Caco-2 (cell line): ENCODE measurements at places on chromosomes 6 and 20. TPM values are rescaled to one million over a fixed set of nuclear protein-coding genes. Genes with fewer than 3 reads are reported as not detected.

- no peak for DNase-seq
These were observed 6.1 kb downstream of the MMP24 start for GRCh38 chr20:35232575-35232974.

- DNase-seq = no peak
These were observed 193.6 kb upstream of the SLC24A3 start for GRCh38 chr20:19018881-19019280.

- DNase-seq = no peak
These were observed 2.1 kb downstream of the PRSS35 start for GRCh38 chr6:83514466-83514865.

The PLEKHG1 gene
- 32.8 and 35.0 TPM in 2 replicates for total RNA-seq

DNA sequence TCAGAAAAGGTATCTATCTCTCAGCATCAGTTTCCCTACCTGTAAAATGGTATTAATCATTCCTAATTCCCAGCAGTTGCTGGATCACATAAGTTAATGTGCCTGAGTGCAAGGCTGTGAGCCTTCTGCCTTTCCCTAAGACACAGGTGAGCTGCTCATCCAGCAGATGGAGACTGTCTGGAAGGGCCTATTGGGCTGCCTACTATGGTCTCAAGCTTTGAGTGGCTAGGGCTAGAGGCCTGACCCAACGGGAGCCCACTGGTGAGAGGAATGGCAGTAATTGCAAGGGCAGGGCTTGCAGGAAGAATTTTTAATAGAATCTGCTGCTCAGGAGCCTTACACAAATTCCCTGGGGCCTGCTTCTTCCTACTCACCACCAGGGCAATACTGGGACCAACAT lies 4.3 kb downstream of the KHDC1 start:
- DNase-seq = no peak

DNA sequence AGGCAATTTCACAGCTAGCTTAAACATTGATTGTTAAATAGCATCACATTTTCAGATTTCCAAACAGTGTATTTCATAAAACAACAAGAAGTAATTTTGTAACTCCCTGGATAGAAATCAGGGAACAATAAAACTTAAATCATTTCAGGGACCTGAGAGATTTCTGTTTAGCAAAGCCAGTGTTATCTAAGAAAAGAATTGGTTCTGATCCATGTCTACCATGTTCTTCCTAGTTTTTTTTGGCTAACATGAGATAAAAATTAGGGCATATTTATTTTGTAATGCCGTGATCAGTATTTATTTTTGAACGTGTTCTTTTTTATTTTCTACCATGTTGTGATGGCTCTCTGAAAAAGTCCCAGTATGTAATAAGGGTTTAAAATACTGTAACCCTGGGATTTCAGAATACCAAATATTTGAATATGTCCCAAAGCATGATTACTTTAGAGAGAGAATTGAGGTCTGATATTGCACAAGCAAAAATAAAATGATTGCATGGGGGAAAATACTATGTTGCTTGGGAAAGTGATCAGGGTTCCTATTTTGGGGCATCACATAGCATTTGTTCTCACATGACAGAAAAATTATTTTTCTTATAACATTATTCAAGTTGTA lies 188.7 kb upstream of the CEP162 start:
- no peak for DNase-seq

DNA sequence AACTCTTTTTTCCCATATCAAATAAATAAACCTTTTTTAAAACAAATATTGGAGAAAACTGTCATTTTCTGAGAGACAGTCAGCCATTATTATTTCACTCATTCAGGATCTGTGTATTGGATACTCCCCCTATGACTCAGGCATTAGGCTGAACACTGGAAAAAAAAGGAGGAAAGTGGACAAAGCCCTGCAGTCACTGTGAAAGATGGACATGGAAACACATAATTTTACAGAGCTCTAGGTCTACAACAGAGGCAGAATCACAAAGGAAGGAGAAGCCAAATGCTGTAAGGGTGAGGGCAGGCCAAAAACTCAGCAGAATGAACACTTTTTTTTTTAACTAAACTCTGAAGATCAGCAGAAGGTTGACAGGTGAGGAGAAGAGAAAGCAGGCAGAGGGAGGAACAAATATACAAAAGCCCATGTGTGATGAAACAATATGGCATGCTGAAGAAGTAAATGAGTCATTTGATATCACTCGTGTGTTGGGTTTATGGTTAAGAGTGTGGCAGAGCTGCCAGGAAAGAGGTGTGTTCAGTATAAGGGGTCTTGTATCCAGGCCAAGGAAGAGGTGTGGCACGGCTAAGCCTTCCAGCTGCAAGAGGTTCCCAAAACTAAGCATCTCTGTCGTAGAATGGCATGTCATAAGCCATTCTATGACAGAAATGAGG lies 39.1 kb downstream of the EPB41L2 start:
- no peak for DNase-seq

GRCh38 chr6:150667977-150668716 lies 68.5 kb downstream of the PLEKHG1 start:
- peak; percentile 87 for DNase-seq
